ENCODE measurements at places on chromosomes 11 and 22.

DNA sequence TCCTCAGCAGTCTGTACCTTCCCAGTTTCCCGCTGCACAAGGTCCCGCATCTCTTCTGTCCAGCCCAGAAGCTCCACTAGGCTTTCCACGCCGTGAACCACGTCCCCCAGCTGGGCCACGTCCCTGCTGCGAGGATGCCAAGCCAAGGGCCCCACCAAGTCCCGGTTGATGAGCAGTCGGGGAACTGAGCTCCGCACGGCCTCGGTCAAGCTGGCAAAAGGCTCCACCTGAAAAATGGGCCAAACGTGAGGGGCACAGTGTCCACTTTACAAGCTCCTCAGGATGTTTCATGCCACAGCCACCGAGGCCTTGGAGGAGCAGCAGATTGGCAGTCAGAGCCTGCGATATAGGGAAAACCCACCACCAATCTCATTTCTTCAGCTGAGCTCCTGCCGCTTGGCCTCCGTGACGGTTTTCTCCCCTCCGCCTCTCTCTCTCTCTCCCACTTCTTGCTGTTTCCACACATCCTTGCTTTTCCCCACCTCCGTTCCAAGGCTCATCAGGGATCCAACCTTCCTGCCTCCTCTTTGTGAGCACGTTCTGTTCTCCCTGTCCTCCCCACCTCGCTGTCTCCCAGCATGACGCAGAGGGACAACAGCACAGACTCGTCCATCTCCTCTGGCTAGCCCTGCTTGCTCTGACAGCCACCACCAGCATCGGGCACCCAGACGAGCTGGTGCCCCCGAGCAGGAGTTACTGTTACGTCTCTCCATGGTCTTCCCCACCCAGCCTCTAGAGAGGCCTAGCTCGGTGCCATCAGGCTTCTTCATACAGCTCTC is 11.5 kb downstream of the RIC8A start:
- DNase-seq: no peak

GRCh38 chr11:62577046-62577714 is 3.5 kb upstream of the EEF1G start:
- no peak for DNase-seq

DNA sequence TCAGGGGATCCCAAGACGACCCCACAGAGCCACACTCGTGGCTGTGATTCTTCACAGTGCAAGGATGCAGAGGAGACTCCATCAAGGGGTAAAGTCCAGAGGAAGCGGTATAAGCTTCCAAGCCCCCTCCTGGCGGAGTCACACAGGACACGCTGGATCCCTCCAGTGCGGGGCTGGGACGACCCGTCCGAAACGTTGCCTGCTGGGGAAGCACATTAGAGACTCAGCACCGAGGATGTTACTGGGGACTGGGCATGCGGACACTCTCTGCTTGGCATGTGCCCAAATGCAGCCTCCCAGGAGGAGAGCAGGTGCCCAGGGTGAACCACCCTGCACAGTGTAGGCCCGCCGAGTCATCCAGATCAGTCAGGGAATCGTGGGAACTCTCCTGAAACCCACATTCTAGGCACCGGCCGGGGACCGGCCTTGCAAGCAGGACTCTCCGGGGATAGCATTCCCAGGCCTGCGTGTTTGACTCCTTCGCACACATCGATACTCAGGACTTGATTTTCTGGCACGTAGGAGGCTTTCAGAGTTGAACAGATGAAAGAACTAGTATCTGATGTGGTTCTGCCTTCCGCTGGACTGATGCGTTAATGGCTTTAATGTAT is 229.8 kb downstream of the TBC1D22A start:
- DNase-seq: no peak

GRCh38 chr11:101456812-101457211 is 127.0 kb downstream of the TRPC6 start:
- DNase-seq: no peak

GRCh38 chr11:12794576-12795230 is 120.5 kb downstream of the TEAD1 start:
- DNase-seq: no peak

GRCh38 chr22:37267661-37268413 is 14.5 kb upstream of the CYTH4 start:
- no peak for DNase-seq

- DNase-seq: no peak
Observed at GRCh38 chr11:64130618-64131017, 35.3 kb downstream of the MACROD1 start.

Data from H54 (cell line).